T-helper 17 cell (primary cell): ENCODE measurements at places on chromosomes 5 and 9.
A peak's percentile ranks its signal among the peaks of the same experiment; 100 is the strongest.

- no peaks in the 10 kb centered on the region for H3K36me3 ChIP-seq
- peaks cover 5% of the 10 kb centered on the region for H3K27me3 ChIP-seq
- H3K4me1 ChIP-seq: peaks cover 5% of the 10 kb centered on the region
- H3K4me3 ChIP-seq: no peak overlapping the region
Observed at GRCh38 chr9:21153336-21154017, 11.8 kb upstream of the IFNW1 start.

- no peak overlapping the region for H3K27ac ChIP-seq
- H3K4me3 ChIP-seq: no peak overlapping the region
- H3K27me3 ChIP-seq: no peaks in the 10 kb centered on the region
- H3K4me1 ChIP-seq: no peaks in the 10 kb centered on the region
- H3K36me3 ChIP-seq: no peaks in the 10 kb centered on the region
Observed at GRCh38 chr5:161312882-161313281, 233.6 kb downstream of the GABRB2 start.

GRCh38 chr5:129739773-129740172 is 8.1 kb upstream of the MINAR2 start:
- no peak overlapping the region for H3K27ac ChIP-seq

GRCh38 chr9:34457266-34458012 is 931 bp downstream of the FAM219A start:
- H3K36me3 ChIP-seq: peaks cover 5% of the 10 kb centered on the region
- peak overlapping the region; percentile 95 for H3K4me3 ChIP-seq
- DNase-seq: no peak
- H3K4me1 ChIP-seq: peaks cover 46% of the 10 kb centered on the region
- peaks cover 26% of the 10 kb centered on the region for H3K27me3 ChIP-seq
- peak overlapping the region; percentile 27 for H3K27ac ChIP-seq

DNA sequence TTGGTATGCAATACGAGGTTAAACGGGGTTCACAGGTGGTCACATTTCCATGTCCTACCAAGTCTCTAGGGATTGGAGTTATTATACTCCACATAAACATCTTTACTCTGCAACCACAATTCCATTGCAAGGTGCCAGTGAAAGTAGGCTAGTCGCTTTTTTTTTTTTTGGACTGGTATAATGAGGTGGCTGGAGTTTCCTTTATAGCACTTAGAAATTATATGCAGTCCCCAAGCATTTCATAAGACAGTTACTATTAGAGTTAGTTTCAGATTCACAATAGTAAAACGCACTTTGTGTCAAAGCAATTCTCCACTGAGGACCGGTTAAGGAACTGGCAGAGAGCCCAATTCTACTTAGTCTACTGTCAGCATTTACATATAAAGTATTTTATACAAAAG is 1.4 kb downstream of the MEF2C start:
- peak overlapping the region; percentile 7 for H3K4me3 ChIP-seq
- DNase-seq: no peak
- H3K27me3 ChIP-seq: peaks cover 28% of the 10 kb centered on the region
- no peak overlapping the region for H3K27ac ChIP-seq
- peaks cover 5% of the 10 kb centered on the region for H3K36me3 ChIP-seq
- peaks cover 22% of the 10 kb centered on the region for H3K4me1 ChIP-seq

- no peak for DNase-seq
- H3K36me3 ChIP-seq: no peaks in the 10 kb centered on the region
- H3K4me1 ChIP-seq: peaks cover 9% of the 10 kb centered on the region
- no peak overlapping the region for H3K27ac ChIP-seq
- H3K4me3 ChIP-seq: no peak overlapping the region
Observed at GRCh38 chr5:142059304-142059940, 46.6 kb upstream of the GNPDA1 start.

- H3K4me1 ChIP-seq: peaks cover 48% of the 10 kb centered on the region
- H3K4me3 ChIP-seq: peak overlapping the region; percentile 34
- peak overlapping the region; percentile 97 for H3K27ac ChIP-seq
- no peaks in the 10 kb centered on the region for H3K36me3 ChIP-seq
Observed at GRCh38 chr5:56072863-56073766, 78.4 kb upstream of the IL6ST start.
